H1 (cell line): ENCODE measurements at places on chromosomes 6 and 20. TPM values are rescaled to one million over a fixed set of nuclear protein-coding genes. Genes with fewer than 3 reads are reported as not detected.

GRCh38 chr20:50267041-50267865 is 76.6 kb downstream of the CEBPB start:
- DNase-seq = peak; percentile 72

DNA sequence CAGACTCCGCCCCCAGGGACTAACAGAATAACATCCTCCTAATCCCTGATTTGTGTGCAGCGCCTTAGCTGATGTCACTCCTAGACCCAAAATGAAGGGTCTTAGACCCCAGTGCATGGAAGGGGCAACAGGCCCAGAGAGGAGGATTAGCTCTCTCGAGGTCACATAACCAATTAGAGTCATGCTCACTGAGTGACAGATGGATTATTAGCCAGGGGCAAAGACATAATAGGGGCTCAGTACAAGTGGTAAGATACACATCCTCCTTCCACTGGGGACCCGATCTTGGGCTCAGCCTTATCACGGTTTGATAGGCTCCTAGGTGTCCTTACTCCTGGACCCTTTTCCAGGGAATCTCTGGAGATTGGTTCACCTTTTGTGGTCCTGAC is 858 bp downstream of the TP53INP2 start:
- no peak for DNase-seq

DNA sequence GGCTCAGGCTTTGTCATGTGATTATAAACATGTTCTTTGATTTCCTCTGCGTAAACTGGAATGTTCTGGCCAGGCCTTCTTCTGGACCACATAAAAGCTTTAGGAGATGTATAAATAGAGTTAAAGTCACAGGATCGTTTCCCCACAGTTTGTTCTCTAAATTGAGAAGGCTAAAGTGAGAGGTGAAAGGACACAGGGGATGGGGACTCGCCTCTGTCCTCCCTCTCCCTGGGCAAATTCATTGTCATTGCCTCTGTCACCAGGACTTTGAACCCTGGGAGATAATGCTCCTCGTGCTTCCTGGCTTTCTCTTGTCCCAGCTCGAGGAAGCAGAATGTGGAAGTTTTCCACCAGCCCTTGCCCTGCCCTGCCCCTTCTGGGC is 20.3 kb upstream of the ZFAND3 start:
- DNase-seq = no peak

Gene GPX5
- polyA plus RNA-seq = 0.08 TPM in 1 of 2 replicates, not detected in the other

- DNase-seq = no peak
Observed at GRCh38 chr6:99879431-99879830, 114.6 kb downstream of the MCHR2 start.

- DNase-seq = no peak
Observed at GRCh38 chr6:62612471-62612870, 326.4 kb upstream of the KHDRBS2 start.

Gene TGM3
- polyA plus RNA-seq = 0.08 and 0.12 TPM in 2 replicates

- no peak for DNase-seq
Observed at GRCh38 chr6:113809826-113810225, 47.3 kb upstream of the MARCKS start.

GRCh38 chr20:60302875-60303274 is 344.7 kb downstream of the CDH26 start:
- DNase-seq = no peak

- no peak for DNase-seq
Observed at GRCh38 chr6:109446541-109446940, 6.0 kb downstream of the SMPD2 start.

- no peak for DNase-seq
Observed at GRCh38 chr6:157120534-157121232, 202.6 kb downstream of the TMEM242 start.

- peak; percentile 72 for DNase-seq
Observed at GRCh38 chr6:83430611-83431544, at the start of gene ME1. Gene ME1 (minus strand): TSS chr6:83431051. CDS start chr6:83430954, 97 bp downstream.

- DNase-seq = no peak
Observed at GRCh38 chr6:35790683-35791082, 6.4 kb downstream of the CLPS start.

DNA sequence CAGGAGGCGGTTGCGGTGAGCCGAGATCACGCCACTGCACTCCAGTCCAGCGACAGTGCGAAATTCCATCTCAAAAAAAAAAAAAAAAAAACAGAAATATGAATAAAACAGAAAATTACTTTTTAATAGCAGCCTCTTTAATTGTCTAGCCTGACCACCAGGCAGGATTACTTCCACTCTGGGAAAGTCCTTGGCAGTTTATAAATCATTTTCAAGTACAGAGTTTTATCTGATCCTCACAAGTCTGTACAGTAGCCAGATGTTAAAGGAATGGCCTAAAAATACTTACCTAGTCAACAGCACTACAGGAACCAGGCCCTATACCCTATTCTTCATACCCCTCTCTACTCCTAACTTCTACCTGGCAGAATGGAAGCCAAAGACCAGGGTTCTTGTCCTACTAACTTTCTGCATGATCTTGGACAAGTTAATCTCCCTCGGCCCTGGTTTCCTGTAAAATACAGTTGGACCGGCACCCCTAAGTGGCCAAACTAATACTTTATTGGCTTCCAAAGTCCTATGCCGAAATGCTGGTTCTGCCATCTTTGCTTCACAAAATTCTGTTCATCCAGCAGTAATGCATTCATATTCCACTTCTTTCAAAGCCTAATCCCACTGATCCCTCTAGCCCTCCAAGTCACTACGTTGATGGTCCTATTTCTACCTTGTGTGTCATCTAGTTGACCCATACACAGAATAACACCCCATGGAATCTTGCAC is 1.9 kb downstream of the EIF2S2 start:
- DNase-seq = no peak

Gene KIAA1755
- polyA plus RNA-seq = 0.23 and 0.27 TPM in 2 replicates

Gene PAK5
- polyA plus RNA-seq = 0.49 and 0.54 TPM in 2 replicates

Gene BEND6
- 0.53 and 0.71 TPM in 2 replicates for polyA plus RNA-seq

Gene CCN6
- not detected in 2 replicates for polyA plus RNA-seq

GRCh38 chr6:54073487-54073886 is 37.8 kb upstream of the MLIP start:
- no peak for DNase-seq

- DNase-seq = no peak
Observed at GRCh38 chr6:130223508-130223907, 757 bp upstream of the SAMD3 start.

GRCh38 chr20:60255866-60256265 is 297.6 kb downstream of the CDH26 start:
- no peak for DNase-seq

GRCh38 chr6:148947621-148948444 is 201.0 kb downstream of the UST start:
- peak; percentile 80 for DNase-seq

- DNase-seq = no peak
Observed at GRCh38 chr6:38876475-38876874, 161.4 kb downstream of the DNAH8 start.

Gene SLC22A2
- polyA plus RNA-seq = 0.23 TPM in 1 of 2 replicates, not detected in the other

DNA sequence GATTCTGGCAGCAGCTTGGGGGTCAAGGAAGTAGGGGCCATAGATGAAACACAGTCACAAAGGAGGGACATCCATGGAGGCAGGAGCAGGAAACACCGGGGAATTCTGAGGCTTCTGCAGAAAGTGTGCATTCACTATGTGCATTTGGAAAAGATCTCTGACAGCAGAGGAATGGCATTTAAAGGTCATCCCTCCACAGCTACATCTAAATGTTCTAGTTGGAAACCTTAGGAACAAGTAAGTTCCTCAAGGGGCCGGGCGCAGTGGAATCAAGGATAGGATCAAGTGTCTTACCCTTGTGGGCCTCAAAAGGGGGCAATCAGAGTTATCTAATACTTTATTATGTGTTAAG is 8.8 kb downstream of the C6orf136 start:
- DNase-seq = no peak

DNA sequence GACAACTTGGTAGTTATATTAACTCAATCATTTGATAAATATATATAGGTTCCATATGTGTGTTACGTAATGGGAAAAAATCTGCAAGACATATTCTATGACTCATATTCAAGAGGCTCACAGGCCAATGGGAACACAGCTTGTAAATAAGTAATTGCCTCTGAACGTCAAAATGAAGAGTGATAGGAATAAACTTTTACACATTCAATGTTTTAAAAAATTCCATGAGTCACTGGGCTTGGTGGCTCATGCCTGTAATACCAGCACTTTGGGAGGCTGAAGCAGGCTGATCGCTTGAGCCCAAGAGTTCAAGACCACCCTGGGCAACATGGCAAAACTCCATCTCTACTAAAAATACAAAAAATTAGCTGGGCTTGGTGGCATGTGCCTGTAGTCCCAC is 209.4 kb upstream of the MCHR2 start:
- no peak for DNase-seq
